ENCODE measurements at places on chromosomes 12 and 14.
A peak's percentile ranks its signal among the peaks of the same experiment; 100 is the strongest.

- DNase-seq: no peak
Observed at GRCh38 chr12:117402363-117402762, 40.9 kb upstream of the NOS1 start.

DNA sequence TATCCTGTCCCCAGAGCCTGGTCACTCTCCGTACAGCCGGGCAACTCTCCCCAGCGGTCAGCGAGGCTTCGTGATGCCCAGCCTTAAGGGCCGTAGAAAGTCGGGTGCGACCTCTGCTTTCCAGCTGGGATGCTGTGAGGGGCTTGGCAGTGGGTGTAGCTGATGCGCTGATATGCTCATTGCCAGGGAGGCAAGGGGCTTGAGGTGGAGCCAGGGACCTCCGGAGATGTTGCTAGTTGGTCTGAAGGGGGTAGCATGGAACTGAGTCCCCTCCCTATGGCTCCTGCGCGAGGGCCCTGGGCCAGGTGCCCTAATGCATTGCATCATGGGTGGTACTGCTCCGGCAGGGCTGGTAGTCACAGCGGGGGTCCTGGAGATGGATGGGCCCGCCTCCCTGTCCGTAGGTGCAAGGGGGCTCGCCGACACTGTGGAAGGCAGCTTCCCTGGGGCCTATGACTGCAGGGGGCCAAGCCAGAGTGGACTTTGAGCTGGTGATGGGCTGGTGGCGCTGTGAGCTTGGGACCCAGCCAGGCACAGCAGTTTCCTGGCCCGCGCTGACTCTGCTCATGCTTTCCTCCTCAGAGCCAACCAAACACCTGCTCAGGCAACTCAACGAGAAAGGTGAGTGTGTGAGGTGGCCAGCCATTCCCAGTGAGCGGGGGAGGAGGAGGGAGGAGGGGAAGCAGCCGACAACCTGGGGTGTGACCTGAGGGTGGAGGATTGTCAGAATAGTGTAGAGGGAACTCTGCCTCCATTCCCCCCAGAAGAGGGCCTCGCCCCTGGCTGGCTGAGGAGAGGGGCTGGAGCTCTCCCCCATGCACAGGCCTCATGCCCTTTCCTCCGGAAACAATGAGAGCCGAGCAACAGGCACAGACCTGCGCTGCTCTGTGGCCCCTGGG is 32.3 kb downstream of the PLEKHG3 start:
- no peak for DNase-seq

DNA sequence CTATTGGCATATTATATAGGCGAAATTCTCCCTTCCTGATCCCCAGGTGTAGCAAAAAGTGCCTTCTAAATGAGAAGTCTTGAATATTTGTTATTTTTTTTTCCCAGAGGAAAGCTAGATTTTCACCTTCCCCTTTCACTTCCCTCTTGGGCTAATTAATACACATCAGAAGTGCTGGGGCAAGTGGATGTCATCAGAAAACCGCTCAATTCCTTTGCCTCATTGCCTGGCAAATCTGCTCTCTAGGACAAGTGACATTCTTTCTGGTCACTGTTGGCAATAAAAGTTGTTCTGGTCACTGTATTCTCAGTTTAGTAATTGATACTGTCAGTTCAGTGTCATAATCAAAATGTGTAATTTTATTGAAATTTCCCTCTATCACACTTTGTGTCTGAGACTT is 174.5 kb downstream of the ETNK1 start:
- no peak for DNase-seq

GRCh38 chr14:99389174-99389826 is 91.4 kb downstream of the SETD3 start:
- DNase-seq: peak; percentile 44

GRCh38 chr12:402029-402389 is 565 bp downstream of the CCDC77 start:
- DNase-seq: peak; percentile 58

GRCh38 chr12:89648211-89648930 is 60.3 kb downstream of the ATP2B1 start:
- DNase-seq: no peak

GRCh38 chr14:82438436-82438835 is 904.8 kb upstream of the SEL1L start:
- DNase-seq: no peak

DNA sequence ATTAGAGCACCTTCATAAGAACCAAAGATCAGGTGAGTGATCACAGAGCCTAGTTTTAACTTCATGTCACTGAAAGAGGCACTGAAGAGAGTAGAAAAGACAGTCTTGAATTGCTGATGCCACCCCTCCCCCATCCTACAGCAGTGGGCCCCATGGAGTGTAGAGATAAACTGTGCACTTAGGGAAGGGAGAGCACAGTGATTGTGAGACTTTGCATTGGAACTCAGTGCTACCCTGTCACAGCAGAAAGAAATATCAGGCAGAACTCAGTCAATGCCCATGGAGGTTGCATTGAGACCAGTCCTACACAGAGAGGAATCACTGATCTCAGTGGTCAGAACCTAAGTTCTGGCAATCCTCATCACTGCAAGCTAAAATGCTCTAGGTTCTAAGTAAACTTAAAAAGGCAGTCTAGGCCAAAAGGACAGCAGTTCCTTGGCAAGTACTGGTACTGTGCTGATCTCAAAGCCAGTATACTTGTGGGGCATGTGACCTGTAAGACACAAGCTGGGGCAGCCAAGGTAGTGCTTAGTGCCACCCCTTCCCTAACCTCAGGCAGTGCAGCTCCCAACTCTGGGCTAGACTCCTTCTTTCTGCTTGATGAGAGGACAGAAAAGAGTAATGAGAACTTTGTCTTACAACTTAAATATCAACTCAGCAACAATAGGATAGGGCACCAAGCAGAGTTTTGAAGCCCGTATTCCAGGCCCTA is 94.1 kb downstream of the FSCB start:
- no peak for DNase-seq

- no peak for DNase-seq
Observed at GRCh38 chr12:14171106-14171505, 189.7 kb upstream of the GRIN2B start.

DNA sequence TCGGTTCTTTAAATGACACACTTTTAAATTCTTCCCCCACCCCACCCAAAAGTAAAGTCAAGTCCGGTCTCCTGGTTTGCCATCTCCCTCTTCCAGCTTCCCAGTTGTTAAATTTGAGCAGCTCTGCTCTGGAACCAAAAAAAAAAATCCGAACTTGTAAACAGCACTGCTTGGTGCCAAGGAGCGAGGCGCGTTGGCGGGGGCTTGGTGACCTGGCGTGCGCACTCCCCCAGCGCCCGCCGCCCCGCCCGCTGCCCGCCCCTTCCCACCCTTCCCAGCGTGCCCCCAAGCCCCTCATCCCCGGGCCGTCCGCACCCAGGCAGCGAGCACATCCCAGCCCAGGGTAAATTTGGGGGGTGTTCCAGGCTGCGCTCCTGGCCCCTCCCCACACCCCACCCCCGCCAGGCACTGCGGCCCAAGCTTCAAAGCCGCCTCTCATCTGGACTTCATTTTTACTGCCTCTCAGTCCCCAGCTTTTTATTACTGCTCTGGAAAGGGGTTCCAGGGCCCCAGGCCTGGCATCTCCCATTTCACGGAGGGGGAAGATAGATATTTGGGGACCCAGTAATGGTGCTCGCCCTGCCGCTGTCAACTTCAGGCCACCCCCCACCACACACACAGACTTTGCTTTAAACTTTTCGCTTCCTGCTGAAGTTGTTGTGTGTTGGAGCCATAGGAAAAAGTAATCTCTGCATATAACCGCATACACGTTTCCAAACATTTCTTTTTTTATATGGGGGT is 11.7 kb upstream of the ITGB7 start:
- no peak for DNase-seq

DNA sequence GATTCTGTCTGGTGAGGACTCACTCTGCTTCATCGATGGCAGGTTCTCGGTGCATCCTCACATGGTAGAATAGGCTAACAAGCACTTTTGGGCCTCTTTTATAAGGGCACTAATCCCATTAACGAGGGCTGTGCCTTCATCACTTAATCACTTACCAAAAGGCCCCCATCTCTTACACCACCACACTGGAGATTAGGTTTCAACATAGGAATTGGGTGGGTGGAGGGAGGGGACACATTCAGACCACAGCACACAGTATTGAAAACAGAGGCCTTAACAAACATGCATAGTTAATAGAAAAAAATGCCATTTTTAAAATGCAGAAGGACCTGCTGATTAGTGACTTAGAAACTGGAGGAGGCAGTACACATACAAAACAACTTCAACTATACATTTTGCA is 61.6 kb downstream of the SPPL3 start:
- no peak for DNase-seq

DNA sequence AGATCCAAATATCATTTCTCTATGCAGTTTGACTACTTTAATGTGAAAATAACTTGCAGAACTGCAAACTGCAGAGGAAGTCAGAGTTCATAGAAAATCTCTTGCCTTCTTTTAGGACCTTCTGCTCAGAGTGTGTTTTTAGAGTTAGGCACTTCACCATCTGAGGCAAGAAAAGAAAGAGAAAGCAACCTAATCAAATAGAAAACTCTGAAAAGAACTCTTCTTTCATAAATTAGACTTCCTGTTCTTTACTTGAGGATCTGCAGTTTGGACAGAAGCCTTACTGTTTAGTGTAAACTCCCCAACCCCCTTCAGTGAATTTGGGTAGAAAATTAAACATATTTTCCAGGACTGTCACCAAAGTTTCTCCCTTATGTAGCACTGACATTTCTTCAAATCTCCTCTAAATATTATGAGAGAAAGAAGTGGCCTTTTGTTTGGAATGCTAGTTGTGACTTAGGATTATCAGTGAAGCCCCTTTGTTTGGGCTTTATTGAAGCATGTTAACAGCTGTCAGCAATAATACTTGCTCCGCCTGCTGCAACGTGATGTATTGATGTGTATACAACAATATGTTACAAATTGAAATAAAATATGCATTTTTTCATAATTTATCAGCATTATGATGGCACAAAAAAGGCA is 99.5 kb downstream of the PDZRN4 start:
- no peak for DNase-seq

DNA sequence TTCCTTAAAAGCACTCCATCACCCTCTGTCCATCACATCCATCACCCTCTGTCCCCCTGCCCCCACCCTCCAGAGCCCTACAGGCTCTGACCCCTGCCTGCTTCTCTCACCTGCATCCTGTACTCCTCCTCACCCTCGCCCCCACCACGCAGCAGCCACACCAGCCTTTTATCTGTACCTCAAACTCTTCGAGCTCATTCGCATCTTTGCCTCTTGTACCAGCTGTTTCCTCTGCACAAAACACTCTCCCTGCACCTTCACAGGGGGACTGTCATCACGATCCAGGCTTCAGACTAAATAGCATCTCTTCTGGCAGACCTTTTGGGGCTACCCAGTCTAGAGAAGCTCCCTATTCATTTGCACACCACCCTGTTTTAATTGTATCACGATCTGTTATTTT is 24.1 kb downstream of the TMEM229B start:
- DNase-seq: no peak

DNA sequence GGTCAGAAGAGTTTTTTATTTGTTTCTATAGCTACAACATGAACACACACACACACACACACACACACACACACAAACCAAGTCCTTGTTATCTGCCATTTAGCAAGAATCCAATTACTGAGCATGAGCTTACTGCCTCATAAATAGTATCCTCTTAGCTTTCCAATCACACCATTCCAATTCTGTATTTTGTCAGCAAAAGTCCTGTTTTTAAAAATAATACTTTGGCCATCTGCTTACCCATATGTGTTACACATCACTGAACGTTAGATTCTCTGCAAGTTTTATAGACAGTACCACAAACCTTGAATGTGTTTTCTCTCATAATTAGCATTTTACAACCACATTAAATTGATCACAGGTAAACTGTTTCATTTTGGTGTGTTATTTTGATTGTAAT is 1905.4 kb upstream of the FLRT2 start:
- no peak for DNase-seq

- no peak for DNase-seq
Observed at GRCh38 chr12:120196363-120196762, 1.8 kb upstream of the GCN1 start.

GRCh38 chr12:7555752-7556151 is 52.2 kb upstream of the CD163 start:
- peak; percentile 77 for DNase-seq

All from KBM-7 (cell line).